T-helper 1 cell (primary cell): ENCODE measurements at places on chromosomes 16 and 17.
A peak's percentile ranks its signal among the peaks of the same experiment; 100 is the strongest.

- DNase-seq, result no peak
These were observed 23.2 kb upstream of the CRYM start for GRCh38 chr16:21301168-21301894.

GRCh38 chr17:39080421-39081078 lies 70.9 kb downstream of the PLXDC1 start:
- no peak for DNase-seq

GRCh38 chr17:51154176-51154575 lies 817 bp downstream of the NME1 start:
- no peak for DNase-seq

DNA sequence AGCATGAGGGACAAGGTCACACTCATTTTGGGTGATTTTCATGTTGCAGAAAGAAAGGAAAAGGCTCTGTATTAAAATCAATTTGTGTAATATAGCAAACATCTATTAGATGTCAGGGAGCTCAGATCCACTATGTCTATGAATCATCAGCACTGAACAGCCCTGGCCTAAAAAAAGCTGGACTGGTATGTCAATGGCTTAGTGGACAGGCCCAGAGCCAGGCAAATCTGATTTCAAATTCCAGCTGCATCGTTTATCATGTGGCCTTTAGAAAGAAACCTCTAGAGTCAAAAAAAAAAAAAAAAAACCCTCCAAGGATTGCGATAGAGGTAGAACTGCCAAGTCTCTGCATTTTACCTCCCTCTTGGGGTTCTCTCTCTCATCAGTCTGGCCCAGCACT lies 5.4 kb downstream of the GAS7 start:
- no peak for DNase-seq

GRCh38 chr16:3458278-3458851 lies 14.9 kb downstream of the NAA60 start:
- no peak for DNase-seq

DNA sequence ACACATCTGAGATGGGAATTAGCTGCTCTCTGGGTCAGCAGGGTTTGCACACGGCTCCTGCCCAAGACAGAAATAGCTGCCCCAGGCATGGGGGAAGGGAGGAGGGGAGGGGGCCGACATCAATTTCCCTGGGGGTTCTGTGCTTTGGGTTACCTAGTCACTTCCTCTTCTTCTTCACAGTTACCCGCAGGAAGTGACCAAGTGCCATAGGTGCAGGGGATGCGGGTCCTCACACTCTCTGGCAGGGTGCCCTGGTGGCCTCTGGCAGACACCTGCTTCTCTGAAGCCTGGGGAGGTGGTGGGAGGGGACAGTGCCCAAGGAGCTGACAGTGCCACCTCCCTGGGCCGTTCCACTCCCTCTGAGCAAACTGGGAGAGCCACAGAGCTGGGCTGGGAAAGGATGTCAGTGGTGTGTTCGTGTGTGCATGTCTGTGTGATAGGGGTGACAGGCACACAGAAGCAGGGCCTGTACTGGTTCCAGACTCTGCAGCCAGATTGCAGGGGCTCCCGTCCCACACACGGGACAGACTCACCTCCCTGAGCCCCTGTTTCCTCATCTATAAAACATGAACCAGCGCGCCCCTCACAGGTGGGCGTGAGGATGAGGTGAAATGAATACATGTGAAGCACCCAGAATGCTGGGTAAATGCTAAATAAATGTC lies 18.2 kb downstream of the SCN4A start:
- peak; percentile 44 for DNase-seq

DNA sequence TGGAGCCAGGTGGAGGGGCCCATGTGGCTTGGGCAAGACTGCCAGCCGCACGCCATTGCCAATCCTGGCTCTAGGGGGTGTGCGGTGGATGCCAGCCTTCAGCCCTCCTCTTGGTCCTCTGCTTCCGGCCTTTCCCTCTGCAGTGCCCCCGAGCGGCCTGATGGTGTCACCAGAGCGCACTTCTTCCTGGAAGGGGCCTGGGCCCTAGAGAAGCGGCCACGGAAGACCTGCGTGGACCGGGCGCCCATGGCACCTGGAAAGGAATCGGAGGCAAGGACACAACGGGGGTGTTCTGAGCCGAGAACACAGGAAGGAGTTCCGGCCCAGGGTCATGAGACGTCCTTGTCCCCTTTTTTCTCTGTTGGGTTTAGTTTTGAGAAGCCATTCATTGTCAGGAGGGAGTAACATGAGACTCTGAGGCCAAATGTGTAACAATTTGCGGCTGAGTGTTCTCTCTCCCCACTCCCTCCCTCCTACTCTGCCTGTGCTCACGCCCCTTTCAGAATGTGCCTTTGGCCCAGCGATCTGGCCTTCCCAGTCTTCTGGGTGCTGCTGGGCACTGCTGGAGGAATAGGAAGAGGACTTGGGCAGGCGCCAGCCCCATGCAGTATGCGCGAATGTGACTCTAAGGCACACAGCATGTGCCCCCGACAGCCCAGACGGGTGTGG lies 92.8 kb downstream of the IRX3 start:
- peak; percentile 20 for DNase-seq

- no peak for DNase-seq
These were observed 3.7 kb upstream of the CBX8 start for GRCh38 chr17:79800325-79801155.

DNA sequence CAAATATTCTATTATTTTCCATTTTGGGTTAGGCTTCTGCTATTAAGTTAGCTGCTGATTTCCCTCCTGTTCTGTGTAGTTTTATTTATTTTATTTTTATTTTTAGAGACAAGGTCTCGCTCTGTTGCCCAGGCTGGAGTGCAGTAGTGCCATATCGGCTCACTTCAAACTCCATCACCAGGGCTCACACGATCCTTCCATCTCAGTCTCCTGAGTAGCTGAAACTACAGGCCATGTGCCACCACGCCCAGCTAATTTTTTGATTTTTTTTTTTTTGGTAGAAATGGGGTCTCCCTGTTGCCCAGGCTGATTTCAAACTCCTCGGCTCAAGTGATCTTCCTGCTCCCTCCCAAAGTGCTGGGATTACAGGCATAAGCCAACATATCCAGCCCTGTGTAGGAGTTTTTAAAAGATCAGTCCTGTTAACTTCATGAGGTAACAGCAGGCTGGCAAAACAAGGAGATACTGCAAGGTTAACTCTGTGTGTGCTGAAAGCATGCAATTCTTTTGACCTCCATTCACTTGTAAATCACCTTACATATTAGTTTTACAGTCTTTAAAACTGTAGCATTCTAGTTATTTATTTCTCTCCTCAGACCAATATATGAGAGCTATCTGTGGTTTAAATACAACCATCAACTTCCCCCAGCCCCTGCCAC lies 63.2 kb downstream of the SSH2 start:
- DNase-seq, result no peak

- no peak for DNase-seq
These were observed 63.7 kb downstream of the SPAG9 start for GRCh38 chr17:51056813-51057510.
